ENCODE measurements at places on chromosomes 12 and 14.
A peak's percentile ranks its signal among the peaks of the same experiment; 100 is the strongest.

- DNase-seq: no peak
These were observed 104.2 kb upstream of the LGR5 start for GRCh38 chr12:71335151-71335962.

- DNase-seq: peak; percentile 16
These were observed 475.6 kb downstream of the PDZRN4 start for GRCh38 chr12:41663598-41664265.

DNA sequence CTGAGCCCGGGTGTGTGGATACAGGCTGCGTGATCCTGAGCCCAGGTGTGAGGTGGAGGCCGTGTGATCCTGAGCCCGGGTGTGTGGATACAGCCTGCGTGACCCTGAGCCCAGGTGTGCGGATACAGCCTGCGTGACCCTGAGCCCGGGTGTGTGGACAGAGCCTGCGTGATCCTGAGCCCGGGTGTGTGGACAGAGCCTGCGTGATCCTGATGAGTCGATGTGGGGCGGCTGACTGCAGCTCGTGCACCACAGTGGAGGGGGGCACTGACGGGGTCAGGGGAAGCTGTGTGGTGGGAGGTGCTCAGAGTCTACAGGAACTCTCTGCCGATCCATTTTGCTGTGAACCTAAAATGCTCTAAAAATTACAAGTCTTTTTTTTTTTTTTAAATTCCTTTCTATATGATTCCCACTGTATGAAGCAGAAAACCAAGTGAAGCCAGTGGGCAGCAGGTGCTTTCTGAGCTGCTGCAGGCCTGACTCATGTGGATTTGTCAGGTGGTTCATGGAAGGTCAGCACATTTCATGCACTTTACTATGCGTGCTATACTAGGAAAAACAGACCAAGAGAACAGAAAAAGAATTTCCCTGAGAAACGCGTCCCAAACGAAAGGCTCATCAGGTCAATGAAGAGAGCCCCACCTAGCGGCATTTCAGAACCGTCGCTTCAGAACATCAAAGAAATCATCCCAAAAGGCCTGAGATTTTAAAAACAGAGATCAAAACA lies 19.3 kb downstream of the BRF1 start:
- peak; percentile 24 for DNase-seq

GRCh38 chr12:131046813-131047788 lies 93.4 kb downstream of the ADGRD1 start:
- DNase-seq: peak; percentile 75

- DNase-seq: no peak
These were observed 27.4 kb upstream of the RXYLT1 start for GRCh38 chr12:63752283-63752682.

DNA sequence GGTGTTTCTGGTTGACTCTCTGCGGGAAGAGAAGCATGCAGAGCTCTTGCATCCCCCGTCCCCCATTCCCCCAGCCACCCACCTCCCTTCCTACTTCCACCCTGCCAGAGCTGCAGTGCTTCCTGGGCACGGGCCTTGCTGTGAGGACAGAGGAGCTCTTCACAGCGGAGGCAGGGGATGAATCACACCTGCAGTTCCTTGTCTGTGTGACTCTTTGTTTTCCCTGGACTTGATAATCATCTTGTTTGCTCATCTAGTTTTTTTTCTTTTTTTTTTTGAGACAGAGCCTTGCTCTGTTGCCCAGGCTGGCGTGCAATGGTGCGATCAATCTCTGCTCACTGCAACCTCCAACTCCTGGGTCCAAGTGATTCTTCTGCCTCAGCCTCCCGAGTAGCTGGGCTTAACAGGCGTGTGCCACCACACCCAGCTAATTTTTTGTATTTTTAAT lies 27.8 kb downstream of the ANKRD9 start:
- DNase-seq: no peak

- DNase-seq: no peak
These were observed 215.0 kb downstream of the PLCZ1 start for GRCh38 chr12:18522806-18523205.

- DNase-seq: no peak
These were observed 37.8 kb downstream of the RTN1 start for GRCh38 chr14:59832653-59833294.

- DNase-seq: no peak
These were observed 45.2 kb downstream of the DEGS2 start for GRCh38 chr14:100114109-100114765.

Measured in inflammatory macrophage treated with lipopolysaccharide for 4 hours (primary cell).